Ureter (tissue), 1 donor: ENCODE measurements at places on chromosomes 16 and 17. TPM values are rescaled to one million over a fixed set of nuclear protein-coding genes. Genes with fewer than 3 reads are reported as not detected.

- no peak for DNase-seq
These were observed 407.9 kb downstream of the SOX9 start for GRCh38 chr17:72528683-72529082.

GRCh38 chr16:50093607-50094539 lies 28.1 kb downstream of the HEATR3 start:
- peak; percentile 49 for DNase-seq

IL17C gene
- total RNA-seq: not detected

TAT gene
- total RNA-seq: 0.26 TPM

GNPTG gene
- 67.6 TPM for total RNA-seq

HOXB13 gene
- not detected for total RNA-seq
